ENCODE measurements at places on chromosomes 12 and 14.

- no peak for DNase-seq
Observed at GRCh38 chr14:33413381-33413780, 474.7 kb downstream of the NPAS3 start.

GRCh38 chr12:113880988-113881962 is 84.8 kb downstream of the RBM19 start:
- DNase-seq: peak; percentile 40

DNA sequence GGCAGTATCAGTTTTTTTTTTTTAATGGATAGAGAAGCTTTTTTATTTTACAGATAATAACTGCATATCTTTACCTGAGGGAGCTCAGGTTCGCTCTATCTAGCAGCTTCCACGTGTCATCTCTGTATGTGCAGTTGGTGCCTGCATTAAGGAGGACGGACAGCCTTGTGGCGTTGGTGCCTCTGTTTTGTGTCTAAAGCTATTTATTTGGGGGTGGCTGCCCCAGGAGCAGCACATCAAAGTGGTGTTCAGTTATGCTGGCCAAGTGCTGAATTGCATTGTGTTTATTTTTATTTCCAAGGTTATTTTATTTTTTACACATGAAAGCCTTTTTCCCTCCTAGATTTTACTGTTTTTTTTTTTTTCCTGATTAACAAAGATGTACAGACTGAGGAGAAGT is 59.7 kb downstream of the RASSF3 start:
- no peak for DNase-seq

DNA sequence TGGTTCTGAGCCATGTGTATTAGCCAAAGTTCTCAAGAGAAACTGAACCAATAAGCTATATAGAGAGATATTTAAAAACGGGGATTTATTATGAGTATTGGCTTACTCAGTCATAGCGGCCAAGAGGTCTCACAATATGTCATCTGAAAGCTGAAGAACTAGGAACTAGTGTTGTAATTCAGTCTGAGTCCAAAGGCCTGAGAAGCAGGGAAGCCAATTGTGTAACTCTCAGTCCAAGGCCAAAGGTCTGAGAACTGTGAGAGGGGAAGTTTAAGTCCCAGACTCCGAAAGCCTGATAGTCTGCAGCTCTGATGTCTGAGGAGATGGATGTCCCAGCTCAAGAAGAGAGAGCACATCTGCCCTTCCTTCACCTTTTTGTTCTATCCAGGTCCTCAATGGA is 344.8 kb upstream of the USP15 start:
- no peak for DNase-seq

DNA sequence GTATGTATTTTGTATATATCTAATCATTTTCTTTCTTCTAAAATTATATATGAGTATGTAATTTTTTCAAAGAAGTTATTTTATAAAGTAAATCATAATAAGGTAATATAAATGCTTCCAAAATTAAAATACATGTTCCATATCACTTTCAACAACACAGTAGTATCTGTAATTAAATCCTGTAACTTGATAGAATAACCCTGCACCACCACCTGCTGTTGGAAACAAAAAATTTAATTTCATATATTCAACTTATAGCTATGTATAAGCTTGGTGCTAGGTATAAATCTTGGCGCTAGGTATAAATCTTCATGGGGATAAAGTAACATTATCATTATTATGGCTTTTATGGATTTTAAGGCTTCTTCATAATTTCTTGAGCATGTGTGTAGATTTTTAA is 149.7 kb upstream of the DCN start:
- no peak for DNase-seq

- DNase-seq: no peak
Observed at GRCh38 chr14:31962920-31963319, 114.2 kb upstream of the ARHGAP5 start.

GRCh38 chr12:116263844-116264243 is 13.6 kb downstream of the MED13L start:
- no peak for DNase-seq

GRCh38 chr12:52532636-52533035 is 12.4 kb upstream of the KRT5 start:
- no peak for DNase-seq

DNA sequence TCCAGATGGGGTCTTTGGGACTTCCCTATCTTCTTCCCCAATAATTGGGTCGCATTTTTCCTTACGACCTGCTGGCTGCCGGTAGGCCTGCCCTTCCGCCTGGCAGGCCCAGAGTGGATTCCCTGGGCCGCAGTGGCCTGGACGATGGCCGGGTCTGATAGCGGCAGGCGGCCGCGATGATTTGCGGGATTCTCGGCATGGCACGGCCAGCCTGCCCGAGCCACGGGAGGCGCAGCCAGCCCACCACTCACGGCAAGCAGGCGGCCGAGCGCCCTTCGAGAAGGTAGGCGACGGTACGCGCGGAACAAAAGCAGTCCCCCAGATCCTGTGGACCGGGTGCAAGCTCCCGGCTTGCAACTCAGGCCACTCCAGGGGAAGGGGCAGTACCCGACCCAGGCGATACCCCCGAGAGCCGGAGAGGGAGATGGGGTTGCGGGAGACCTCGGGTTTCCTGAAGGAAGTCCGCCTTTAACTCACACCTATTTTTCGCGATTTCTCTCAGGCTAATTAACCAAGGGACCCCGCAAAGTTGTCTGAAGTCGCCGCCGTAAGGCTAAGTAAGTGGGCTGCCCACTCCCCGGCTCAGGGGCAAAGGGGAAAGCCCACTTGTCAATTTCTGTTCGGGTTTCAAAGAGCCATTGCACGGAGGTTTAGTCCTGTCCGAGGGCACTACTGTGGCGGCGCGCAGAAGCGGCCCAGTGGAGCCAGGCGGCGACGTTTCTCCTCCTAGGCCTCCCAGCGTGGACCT is 1.4 kb upstream of the GSC start:
- DNase-seq: no peak

GRCh38 chr14:49959822-49960408 is 67.0 kb downstream of the ARF6 start:
- peak; percentile 97 for DNase-seq

GRCh38 chr12:51954561-51955361 is 3.3 kb downstream of the ACVR1B start:
- peak; percentile 64 for DNase-seq

DNA sequence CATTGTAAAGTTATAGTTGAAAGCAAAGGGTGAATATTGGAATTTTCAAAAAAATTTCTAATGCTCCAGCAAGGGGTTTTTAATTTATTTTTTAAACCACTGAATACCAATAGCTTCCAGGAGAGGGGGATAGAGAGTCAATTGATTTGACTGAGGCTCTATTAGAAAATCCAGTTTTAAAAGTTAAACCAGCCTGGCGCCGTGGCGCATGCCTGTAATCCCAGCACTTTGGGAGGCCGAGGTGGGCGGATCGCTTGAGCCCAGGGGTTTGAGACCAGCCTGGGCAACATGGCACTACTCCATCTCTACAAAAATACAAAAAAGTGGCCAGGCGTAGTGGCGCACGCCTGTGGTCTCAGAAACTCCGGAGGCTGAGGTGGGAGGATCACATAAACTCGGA is 150.1 kb downstream of the SLC38A4 start:
- DNase-seq: peak; percentile 16

DNA sequence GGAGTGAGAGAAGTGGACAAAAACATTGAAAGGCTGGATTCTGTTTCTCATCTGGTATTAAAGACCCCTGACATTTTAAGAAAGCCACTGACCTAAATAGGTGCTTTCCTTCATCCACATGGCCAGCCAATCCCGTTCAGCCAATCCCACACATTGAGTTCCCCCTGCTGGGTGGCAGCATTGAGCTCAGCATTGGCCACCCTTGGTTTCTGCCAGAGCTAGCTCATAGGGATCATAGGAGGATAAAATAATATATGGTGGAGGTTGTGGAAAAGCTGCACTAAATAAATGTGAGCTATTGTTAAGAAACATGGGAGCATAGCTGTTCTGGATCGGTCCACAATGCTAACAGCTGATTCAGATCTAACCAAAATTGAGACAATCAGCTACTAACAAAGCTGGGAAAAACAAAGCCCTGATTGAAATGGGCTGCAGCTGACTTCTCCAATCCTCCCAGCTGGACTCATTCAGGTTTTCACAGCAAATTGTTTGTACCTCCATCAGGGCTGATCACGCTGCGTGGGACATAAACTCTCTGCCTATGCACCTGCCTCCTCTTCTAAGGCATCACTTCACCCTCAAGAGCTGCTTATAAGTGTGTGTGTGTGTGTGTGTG is 256.5 kb downstream of the EMP1 start:
- no peak for DNase-seq

DNA sequence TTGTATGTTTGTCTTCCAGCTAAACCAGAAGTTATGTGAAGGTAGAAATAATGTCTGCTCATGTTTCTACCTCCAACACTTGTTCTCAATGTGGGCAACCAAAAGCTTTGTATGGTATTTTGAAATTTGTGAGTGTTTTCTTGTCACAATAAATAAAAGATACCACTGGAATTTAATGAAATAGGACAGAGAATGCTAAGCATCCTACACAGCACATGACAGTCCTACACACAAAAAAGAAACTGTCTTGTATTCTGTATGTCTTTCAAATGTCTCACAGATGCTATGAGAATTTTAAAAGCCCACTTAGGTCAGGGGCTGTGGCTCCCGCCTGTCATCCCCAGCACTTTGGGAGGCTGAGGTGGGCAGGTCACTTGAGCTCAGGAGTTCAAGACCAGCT is 68.9 kb downstream of the RALGAPA1 start:
- DNase-seq: no peak

GRCh38 chr12:111369496-111370220 is 763 bp upstream of the PHETA1 start:
- DNase-seq: no peak

- no peak for DNase-seq
Observed at GRCh38 chr14:23307687-23308644, 1.3 kb downstream of the BCL2L2 start.

DNA sequence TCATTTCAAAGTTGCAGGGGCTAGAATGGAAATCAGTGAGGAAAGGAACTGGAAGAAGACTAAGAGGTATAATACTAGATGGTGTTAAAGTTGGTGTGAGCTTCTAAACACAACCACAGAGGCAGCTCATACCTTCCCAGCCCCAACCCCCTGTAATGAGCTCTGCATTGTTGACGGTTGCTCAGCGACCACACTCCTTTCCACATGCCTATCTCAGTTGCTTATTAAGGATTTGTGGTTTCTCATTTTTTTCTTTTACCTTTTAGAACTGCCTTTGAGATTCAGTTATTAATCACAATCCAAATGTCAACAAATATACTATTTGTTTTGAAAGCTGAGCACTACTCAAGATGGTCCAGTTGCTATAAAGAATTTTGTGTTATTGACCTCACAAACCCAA is 62.1 kb upstream of the KIF21A start:
- DNase-seq: no peak

GRCh38 chr14:51654533-51654845 is 2.8 kb downstream of the FRMD6 start:
- DNase-seq: no peak

GRCh38 chr12:128786741-128787391 is 36.9 kb downstream of the SLC15A4 start:
- no peak for DNase-seq

GRCh38 chr12:31246470-31246850 is 79.5 kb downstream of the SINHCAF start:
- no peak for DNase-seq

DNA sequence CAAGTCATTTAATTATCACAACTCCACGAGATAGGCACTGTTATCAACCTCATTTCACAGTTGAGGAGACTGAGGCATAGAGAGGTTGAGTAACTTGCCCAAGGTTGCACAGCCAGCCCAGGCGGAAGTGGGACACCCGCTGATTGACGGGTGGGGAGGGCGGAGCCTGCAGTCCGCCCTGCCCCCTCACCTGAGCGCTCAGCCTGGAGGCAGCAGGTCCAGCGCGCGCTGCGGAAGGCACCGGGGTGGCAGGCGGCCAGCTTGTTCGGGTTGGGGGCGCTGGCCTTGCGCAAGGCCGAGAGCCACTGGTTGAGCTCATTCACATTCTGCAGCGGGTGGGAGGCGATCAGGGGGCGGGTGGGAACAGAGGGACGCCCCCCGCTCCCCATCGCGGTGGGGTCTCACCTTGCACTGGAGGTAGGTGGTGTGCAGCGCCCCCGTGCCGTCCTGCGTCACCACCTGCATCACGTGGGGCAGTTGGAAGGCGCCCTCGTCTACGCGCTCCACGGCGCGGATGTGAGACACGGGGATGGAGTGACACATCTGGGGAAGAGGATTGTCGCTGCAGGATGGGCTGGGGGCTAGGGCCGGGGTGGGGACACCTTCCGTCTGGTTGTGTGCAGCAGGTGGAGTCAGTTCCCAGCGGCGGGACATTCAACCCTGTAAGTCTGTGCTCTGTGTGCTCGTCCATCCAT is 31.7 kb downstream of the RASAL1 start:
- DNase-seq: no peak

GRCh38 chr12:3436461-3437065 is 54.4 kb upstream of the PRMT8 start:
- no peak for DNase-seq

Data from NCI-H510A treated with DMSO at 0.1 percent for 48 hours (cell line).